Glutamatergic neuron (in vitro differentiated cells): ENCODE measurements at places on chromosomes 7 and 10. TPM values are rescaled to one million over a fixed set of nuclear protein-coding genes. Genes with fewer than 3 reads are reported as not detected.
A peak's percentile ranks its signal among the peaks of the same experiment; 100 is the strongest.

DTX2 gene
- total RNA-seq = 23.3 TPM

CYP3A4 gene
- total RNA-seq = not detected

AOC1 gene
- not detected for total RNA-seq

SPOCK2 gene
- 362 TPM for total RNA-seq

C10orf53 gene
- 0.25 TPM for total RNA-seq

SYCE1 gene
- total RNA-seq = 0.78 TPM

EPDR1 gene
- 10.3 TPM for total RNA-seq

HSPA14 gene
- total RNA-seq = 10.1 TPM

CLDN3 gene
- total RNA-seq = not detected

ENTPD7 gene
- total RNA-seq = 11.0 TPM

DNA sequence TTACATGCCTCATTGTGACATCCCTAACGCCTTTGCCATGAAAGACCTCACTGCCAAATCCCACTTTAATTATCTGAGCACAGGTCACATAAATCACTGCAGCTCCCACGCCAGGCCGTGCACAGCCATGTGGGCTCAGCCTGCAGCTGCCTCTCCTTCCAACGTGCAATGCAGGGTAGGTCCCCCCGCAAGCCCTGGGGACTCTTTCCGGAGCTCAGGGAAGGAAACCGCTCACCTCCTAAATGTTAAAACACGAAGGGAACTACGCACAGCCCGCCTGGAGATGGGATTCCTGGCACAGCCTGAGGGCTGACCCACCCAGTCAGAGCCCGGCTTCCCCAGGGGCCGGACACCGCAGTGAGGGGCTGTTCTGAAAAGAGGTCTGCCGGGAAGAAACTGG, 128.0 kb downstream of the MAD1L1 start:
- no peak for DNase-seq

GRCh38 chr7:4225361-4225771, 456.7 kb upstream of the FOXK1 start:
- DNase-seq = no peak

DNA sequence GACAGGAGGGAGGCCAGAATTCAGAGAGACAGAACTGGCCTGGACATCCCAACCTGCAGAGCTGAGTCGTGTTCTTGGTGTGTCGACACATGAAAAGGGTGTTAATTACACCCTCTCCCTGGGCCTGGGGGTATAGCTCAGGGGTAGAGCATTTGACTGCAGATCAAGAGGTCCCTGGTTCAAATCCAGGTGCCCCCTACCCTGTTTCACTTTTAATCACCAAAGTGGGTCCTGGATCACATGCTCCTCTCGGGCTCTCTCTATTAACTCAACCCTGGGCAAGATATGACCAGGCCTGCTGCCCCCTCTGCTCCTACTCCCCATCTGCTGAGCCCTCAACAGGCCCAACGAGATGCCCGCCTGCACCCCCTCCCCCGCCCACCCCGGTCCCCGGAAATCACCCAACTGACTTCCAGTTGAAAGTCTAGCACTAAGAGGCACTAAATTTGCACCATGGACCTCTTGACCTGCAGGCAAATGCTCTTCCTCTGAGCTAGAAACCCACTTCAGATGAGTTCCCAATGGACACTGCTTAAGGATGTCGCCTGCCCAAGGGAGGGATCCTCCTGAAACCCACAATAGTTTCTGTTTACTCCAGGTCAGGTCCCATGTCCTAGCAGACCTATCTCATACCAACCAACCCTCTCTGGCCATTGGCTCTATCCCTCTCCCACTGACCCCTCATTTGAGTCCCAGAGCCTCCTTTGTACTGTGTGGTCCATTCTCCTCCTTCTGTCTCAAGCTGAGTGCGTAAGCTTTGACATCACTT, 137.6 kb downstream of the ZNF467 start:
- DNase-seq = no peak

DNA sequence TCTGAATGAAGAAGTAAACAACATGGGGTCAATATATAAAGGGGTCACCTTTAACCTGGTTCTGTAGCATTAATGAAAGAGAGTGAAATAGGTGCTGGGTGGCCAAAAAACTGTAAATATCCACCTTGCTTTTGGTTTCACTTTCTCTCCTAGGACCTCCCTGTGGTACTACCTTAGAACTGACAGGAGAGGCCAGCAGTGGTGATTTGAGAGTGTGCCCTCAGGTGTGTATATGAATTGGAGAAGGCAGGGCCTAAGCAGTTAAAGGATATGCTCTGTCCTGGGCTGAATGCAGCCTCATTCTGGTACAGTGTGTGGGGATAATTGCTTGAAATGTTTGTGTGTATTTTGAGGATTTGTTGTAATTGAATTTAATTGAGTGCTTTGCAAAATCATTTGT, 62.0 kb downstream of the BBS9 start:
- DNase-seq = no peak

DNA sequence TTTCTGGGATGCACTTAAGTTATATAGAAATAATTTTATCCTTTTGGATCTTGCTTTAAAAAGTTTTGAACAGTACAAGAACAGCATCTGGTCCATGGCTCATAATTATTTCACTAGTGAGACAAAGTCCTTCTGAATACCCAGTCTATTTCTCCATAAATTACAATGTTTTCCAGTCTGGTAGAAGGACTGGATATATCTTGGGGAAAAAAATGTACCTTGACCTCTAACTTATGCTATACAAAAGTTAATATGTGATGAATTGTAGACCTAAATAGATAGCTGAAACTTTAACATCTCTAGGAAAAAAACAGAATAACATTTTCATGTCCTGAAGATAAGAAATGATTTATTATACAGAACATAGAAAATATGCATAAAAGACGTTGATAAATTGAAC, 88.5 kb downstream of the PPP1R9A start:
- DNase-seq = no peak

DNA sequence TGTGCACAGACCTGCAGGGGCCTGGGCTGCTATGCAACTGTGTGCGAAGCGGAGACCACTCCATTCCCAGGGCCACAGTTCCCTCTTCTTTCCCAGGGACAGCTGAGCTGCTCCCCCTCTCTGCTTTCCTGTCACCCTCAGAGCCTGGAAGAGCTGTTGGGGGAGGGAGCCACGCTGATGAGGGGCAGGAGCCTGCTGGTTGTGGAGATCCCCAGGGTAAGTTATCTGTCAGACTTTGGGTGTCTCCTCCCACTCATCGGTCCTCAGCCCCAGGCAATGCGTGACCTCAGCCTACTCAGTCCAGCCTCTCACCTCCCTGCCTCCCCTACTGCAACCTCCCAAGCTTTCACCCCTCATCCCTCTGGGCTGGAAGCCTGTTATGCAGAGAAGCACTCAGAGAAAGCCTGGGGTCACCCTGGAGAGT, 53.5 kb downstream of the ZNF467 start:
- DNase-seq = peak; percentile 42

- no peak for DNase-seq
Measured at GRCh38 chr7:3074459-3074821, 30.8 kb upstream of the CARD11 start.

GRCh38 chr10:44202952-44203351, 181.9 kb downstream of the CXCL12 start:
- no peak for DNase-seq

DNA sequence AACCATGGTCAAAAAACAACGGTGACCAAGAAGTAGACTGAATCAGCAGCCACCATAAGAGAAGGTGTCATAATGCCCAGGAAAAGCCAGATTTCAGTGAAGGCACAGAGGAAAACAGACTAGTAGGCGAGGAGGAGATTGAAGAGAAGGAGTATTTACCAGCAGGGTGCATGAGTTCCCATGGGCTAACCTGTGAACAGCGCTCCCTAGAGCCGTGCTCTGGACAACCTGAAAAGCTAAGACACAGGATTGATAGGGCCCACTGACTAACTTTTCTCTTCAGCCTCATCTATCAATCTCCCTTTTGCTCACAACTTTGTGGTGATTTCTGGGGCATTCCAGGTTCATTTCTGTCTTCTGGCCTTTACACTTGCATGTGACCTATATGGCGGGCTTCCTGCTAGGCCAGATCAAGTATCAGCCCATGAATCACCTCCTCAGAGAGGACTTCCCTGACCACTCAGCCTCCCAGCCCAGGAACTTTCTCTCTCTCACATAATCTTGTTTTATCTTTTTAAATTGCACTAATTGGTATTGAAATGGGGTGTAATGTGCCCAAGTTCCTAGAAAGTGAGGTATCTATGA, 12.8 kb downstream of the ANKRD22 start:
- DNase-seq = no peak

- peak; percentile 39 for DNase-seq
Measured at GRCh38 chr10:103854265-103854685, 1.1 kb downstream of the SH3PXD2A start.

DNA sequence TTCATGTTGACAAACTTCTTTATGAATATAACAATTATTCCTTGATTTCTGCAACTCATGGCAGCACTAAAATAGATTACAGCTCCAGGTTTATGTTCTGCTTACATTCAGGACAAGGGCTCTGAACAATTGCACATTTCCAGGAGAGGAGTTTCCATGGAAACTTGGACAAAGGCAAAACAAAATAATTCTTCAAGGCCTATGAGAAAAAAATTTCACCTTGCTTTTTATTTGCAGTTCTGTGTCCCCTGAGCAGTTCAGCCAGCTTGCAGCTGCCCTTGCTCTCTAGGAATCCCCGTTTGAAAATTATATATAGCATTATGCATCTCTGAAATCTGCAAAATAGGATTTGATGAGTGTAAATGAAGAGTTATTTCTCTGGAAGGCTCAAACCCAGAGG, 71.7 kb downstream of the ARL4A start:
- DNase-seq = no peak

GRCh38 chr10:70694418-70695141, 22.3 kb downstream of the ADAMTS14 start:
- DNase-seq = no peak

DNA sequence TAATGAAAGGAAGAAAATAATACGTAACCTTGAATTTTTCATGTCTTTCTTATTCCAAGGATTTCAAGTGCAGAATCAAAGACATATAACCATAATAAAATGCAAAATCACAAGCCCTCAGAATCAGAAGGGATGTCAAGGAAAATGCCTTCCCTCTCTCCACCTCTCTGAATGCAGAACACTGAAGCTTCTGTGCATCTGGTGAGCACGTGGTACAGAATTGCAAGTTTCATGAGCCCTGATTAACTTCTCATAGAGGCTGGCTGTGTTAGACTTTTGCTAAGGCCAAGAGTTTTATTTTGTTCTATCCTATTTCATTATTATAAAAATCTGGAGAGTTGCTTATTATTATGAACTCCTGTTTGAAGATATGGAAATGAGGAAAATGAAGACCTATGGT, 533.7 kb upstream of the POM121L12 start:
- no peak for DNase-seq

GRCh38 chr10:23198940-23199767, 7.0 kb downstream of the PTF1A start:
- no peak for DNase-seq

DNA sequence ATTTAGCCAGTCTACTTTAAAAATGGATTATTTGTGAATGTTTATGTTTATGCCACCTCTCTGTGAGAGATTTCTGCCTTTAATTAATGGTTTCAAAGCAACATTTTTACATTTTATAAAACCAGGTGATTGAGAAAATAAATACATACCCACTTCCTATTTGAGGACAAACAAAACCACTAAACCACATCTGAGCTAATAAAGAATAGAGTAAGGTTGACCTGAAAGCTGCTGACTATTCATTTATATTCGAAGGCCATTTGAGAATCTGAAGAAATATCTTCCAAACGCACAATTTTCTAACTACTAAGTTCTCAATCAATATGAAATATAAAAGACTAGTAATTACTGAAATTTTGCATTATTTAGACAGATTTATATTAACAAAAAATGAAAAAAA, 705.1 kb downstream of the XPNPEP1 start:
- DNase-seq = no peak

- DNase-seq = no peak
Measured at GRCh38 chr7:85566095-85566794, 379.4 kb upstream of the SEMA3D start.
